ENCODE measurements at places on chromosomes 2 and 18.

GRCh38 chr18:49566985-49567384 lies 5.1 kb downstream of the LIPG start:
- DNase-seq = no peak

GRCh38 chr2:44843641-44844310 lies 97.7 kb upstream of the SIX3 start:
- DNase-seq = no peak

- no peak for DNase-seq
Observed at GRCh38 chr2:240600451-240600961, 14.0 kb downstream of the CAPN10 start.

GRCh38 chr2:120596191-120596811 lies 139.4 kb upstream of the GLI2 start:
- DNase-seq = no peak

GRCh38 chr18:77127769-77128671 lies 4.6 kb downstream of the MBP start:
- DNase-seq = peak; percentile 59

DNA sequence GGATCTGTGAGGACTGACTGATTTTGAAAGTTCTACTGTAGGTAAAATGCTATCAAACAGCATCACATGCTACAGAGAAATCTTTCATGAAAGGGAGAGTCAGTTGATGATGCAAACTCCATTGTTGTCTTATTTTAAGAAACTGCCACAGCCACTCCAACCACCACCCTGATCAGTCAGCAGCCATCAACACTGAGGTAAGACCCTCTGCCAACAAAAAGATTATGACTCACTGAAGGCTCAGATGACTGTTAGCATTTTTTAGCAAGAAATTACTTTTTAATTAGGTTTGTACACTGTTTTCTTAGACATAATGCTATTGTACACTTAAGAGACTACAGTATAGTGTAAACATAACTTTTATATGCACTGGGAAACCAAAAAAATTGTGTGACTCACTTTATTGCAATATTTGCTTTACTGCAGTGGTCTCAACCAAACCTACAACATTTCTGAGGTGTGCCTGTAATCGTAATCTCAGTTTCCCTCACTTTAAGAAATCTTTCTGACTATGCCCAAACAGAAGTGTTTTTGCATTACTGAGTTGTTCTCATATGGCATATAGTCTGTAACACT lies 42.8 kb downstream of the METTL8 start:
- no peak for DNase-seq

GRCh38 chr2:159650574-159650973 lies 34.2 kb upstream of the BAZ2B start:
- DNase-seq = no peak

DNA sequence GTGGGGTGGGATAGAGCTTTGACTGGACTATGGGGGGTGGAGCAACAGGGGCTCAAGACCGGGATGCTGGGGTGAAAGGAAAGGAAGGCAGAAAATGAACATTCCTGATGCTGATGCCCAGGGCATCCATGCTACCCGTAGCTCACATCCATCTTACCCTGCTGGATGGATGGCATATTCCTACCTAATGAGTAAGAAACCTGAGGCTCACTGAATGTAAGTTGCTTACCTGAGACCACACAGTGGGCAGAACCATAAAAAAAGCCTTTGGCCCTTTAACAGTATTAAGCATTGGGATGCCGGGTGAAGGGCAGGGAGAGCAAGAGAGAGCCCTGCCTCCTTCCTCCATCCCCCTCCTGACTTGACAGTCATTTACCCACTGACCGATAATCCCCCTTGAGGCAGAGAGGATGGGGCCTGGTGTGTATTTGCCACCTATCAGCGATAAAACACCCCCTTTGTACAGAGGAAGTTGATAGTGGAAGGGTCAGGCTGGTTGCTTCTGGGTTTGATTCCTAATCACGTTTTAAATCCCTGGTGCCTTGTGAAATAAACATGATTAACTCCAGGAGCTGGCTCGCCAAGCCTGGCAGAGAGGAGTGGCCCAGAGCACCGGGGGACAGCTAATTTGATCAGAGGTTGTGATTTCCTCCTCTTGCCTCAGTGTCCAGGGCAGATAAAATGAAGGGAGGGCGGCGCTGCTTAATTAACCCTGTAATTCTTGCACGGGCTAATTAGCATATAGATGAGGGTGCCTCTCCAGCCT lies 105.9 kb upstream of the HS6ST1 start:
- DNase-seq = no peak

DNA sequence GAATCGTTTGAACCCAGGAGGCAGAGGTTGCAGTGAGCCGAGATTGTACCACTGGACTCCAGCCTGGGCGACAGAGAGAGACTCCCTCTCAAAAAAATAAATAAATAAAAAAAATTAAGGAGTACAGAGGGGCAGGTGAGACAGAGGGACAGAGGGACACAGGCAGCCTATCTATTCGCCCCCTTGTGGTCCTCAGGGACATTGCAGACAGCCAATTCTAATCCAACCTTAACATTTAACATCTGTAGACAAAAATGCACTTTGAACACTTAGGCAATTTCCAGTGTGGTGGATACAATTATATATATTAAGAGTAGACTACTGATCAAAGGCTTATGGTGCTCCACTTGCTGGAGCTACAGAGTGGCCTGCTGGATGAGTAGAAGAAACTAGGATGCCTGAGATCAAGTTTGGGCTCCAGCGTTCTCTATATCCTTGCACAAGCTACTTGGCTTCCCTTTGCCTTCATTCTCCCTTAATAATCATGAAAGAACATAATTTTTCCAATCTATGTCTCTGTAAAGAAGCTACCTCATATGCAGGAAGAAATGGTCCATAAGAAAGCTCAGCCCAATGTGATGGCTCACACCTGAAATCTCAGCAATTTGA lies 8.2 kb upstream of the SMARCAL1 start:
- DNase-seq = peak; percentile 9

GRCh38 chr2:166304656-166305055 lies 71.1 kb downstream of the SCN9A start:
- no peak for DNase-seq

- no peak for DNase-seq
Observed at GRCh38 chr2:60499651-60500265, 53.7 kb downstream of the BCL11A start.

GRCh38 chr2:168378960-168379669 lies 77.0 kb upstream of the CERS6 start:
- no peak for DNase-seq

DNA sequence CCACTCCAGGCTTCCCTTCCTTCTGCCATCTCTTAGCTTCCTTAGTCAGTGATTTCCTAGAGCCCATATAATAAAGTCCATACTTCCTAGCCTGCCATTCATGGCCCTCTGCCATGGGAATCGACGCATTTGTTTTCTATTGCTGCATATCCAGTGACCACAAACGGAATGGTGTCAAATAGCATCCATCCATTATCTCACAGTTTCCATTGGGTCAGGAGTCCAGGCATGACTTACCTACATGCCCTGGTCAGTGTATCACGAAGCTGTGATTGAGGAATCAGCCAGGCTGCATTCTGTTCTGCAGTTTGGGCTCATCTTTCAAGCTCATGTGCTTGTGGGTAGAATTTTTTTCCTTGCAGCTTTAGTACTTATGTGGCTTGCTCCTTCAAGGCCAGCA lies 209.7 kb upstream of the EPAS1 start:
- no peak for DNase-seq

DNA sequence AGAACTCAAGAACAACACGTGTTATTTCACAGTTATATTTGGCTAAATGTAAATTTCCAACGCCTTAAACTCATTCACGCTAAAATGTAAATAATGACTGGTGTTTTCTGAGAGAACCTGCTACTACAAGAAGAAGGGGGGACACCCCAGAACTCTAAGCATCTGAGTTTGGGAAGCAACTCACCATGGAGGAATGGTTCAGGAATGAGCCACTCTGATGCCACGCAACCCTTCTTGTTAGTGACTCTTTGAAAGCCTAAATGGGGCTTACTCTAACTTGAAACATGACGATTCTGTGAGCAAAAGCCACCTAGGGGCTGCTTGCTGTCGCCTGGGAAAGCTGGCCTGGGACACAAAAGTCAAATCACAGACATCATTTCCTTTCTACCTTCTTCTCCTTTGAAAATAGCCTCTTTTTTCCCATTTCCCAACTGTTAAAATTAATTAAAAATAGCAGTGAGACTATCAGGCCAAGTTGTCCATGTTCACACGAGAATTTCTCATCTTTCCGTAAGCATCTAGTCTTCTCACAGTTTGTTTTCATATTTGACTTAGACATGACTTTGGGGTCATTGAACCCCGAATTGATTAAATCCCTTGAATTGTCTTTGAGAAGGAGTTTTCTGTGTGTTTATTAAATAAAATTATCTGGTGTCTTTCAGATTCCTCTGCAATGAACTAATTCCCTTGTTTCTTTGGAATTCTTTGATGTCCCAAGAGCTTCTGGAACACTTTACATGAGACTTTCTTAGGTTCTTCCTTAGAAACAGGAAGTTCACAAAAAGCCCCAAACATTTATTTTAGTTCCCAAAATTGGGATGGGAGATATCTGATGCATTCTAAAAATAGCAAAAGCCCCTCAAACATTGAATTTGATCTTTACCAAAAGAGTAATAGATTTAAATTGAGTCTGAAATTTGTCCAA lies 75.5 kb upstream of the CABLES1 start:
- DNase-seq = no peak

GRCh38 chr2:201496785-201497184 lies 45.2 kb downstream of the STRADB start:
- DNase-seq = no peak

- DNase-seq = no peak
Observed at GRCh38 chr2:20544153-20544747, 97.4 kb downstream of the RHOB start.

DNA sequence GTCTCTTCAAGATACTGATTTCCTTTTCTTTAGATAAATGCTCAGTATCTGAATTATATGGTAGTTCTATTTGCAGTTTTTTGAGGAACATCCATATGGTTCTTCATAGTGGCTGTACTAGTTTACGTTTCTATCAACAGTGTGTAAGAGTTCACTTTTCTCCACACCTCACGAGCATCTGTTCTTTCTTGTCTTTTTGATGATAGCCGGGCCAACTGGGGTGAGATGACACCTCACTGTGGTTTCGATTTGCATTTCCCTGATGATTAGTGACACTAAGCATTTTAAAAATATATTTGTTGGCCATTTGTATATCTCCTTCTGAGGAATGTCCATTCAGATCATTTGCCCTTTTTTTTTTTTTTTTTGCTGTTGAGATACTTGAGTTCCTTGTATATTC lies 458.8 kb downstream of the SETBP1 start:
- DNase-seq = no peak

DNA sequence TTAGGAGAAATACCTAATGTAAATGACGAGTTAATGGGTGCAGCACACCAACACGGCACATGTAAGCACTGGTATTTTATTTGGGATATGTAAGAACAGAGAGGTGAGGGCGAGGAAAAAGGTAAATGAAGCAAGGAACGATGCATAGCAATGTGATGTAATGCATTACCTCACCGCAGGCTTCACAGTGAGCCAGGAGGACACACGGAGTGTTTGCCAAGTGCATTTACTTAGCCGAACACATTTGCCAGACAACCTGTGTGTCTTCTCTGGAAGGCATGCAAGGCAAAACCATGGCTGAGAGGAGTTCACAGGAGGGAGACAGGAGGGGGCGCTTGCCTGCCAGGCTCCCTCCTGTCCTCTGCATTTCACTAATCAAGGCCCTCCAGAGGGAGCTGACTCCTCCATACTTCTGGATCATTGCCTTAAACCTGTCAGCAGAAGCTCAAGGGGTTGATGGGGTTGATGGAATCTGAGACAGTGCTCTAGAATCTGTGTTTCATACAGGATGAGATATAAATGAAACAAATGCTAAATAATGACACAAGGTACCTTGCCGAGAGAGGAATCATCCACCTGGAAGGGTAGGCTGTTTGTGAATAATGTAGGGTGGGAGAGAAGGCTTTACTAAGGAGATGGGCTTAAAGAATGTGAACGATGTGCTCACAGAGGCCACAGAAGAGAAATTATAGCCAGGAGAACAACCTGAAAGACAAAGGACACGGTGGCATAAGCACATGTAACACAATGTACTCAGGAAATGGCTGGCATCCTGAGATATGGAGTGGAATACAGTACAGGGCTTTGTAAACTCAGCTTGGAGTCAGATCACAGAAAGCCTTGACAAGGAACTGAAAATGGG lies 9.1 kb upstream of the TPRKB start:
- no peak for DNase-seq

DNA sequence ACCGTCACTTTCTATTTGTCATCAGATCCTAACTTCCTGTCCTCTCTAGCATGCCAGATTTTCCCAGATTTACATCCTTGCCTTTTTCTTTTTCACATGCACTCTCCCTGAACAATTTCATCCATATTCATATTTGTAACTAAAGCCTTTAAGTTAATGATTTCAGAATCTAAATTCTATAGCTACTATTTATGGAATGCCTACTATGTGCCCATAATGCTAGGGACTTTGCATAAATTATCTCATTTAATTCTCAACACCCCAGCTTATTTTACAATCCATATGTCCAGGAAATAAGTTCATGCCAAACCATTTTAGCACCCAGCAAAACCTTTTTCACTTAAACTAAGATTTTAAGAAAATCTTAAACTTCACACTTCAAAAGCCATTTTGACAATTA lies 531.9 kb downstream of the NUP35 start:
- DNase-seq = no peak

DNA sequence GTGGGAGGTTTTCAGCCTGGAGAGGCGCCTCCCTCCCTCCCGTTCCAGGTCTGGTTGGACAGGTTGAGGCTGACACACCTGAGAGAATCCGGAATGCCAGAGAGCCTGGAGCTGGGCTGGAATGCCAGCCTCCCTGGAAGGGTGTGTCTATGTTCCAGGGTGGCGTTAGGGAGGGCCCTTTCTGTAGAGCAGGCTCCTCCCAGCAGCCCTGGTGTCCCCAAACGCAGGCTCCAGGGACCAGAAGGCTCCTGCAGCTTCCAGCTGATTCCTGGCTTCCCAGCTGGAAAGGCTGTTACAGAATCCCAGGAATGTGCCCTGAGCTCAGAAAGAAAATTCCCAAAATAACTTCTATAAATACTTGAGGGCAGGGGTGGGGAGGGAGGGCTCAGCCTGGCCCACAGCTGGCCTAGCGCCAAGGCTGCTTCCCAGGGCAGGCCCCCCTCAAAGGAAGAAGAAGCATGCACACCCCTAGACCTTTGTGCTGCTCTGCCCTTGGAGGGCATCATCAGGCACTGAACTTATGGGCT lies 85.4 kb downstream of the STPG4 start:
- no peak for DNase-seq

GRCh38 chr2:96396095-96396494 lies 60.5 kb downstream of the NCAPH start:
- DNase-seq = no peak

GRCh38 chr2:129849559-129850160 lies 129.8 kb upstream of the RAB6C start:
- DNase-seq = no peak

All from stimulated activated naive B cell treated with anti-CD40 and anti-IgM and Interleukin-4, amounts not matched to agents 10 μg/mL and 1 μg/mL and 100 μg/mL, for 72 hours (primary cell).